Dorsolateral prefrontal cortex (tissue), 122 donors: ENCODE measurements at places on chromosomes 12 and 14.

DNA sequence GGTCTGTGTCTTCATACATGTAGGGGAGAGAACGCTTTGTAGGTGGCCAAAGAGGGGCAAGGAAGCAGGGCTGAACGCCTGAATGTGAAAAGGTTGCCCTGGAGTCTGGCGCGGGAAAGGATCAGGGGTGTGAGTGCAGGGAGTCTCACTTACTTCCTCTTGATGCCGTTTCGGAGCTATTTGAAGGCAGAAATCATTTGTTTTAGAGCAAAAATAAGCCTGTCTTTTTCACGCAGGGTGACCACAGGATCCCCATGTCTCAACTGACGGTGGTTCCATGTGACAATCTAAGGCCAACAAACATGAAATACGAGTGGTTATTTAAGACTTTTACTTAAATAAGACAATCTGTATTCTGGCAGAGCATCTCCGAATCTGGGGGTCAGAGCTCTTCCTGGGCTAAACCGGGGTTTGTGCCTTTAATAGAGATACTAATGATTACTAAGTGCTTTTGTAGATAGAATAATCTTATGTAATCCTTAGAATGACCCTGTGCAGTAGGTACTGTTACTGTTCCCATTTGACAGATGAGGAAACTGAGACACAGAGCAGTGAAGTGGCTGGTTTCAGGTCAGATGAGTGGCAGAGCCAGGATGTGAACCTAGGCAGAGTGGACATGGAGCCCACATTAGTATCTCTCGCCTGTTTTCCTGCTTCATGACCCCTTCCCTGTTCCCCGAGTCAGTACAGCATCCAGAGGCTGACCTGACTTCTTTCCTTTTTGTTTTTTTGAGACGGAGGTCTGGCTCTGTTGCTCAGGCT, 1.9 kb downstream of the BRI3BP start:
- no peak for DNase-seq

GRCh38 chr14:69274321-69274720, 14.4 kb downstream of the GALNT16 start:
- no peak for DNase-seq

DNA sequence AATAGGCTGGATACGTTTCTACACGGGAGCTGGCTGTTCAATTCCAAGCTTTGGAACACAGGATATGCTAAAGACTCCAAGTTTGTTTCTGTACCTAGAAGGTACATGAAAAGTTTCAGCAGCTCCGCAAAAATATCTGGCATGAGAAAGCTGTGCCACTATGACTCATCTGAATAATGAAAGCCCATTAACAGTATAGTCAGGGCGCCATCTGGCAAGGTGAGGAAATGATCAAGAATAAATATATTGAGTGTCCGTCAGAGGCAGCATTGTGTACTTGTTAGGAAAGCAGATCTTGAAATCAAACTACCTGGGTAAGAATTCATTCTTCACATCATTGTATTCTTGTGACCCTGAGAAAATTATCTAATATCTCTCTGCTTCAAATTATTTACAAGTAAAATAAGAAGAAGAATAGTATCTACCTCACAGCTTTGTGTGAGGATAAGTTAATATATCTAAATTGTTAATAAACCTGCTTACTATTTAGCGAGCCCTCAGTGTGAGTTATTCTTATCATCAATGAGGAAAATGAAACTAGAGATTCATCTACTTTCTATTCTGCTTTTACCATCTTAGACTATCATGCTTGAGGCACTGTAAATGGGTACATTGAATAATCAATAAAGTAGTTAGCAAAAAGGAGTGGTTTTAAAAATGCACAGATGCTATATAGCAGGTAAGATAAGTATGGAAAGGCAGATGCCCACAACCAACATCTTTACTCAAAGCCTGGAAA, 53.5 kb downstream of the FSCB start:
- no peak for DNase-seq

DNA sequence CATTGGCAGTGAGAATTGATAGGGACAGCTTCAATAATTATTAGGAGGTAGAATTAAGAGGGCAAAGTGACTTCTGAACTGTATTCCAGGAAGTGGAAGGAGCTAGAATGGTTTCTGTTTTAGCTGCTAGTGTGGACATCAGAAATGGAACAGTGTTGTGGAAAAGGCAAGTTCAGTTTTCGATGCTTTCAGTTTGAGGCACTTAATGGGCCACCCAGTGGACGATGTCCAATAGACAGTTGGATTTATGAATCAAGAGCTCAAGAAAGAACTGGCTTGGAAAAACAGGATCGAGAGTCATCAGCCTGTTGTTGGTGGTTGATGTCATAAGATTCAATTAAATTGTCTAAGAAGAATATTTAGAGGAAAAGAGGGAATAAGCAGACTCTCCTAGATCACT, 136.3 kb downstream of the DYRK2 start:
- no peak for DNase-seq
